ENCODE measurements at places on chromosomes 1 and 21. TPM values are rescaled to one million over a fixed set of nuclear protein-coding genes. Genes with fewer than 3 reads are reported as not detected.

Gene KRTAP19-3
- not detected for total RNA-seq

Gene RBM11
- not detected for total RNA-seq

Gene TDRD10
- not detected for total RNA-seq

Gene MSH4
- not detected for total RNA-seq

Gene CAMK2N1
- total RNA-seq = 36.9 TPM

Gene RORC
- total RNA-seq = 0.05 TPM

Gene CTTNBP2NL
- 5.3 TPM for total RNA-seq

Gene LDLRAD1
- total RNA-seq = not detected

Gene ACBD3
- 29.6 TPM for total RNA-seq

Gene SIPA1L2
- 8.3 TPM for total RNA-seq

Gene VCAM1
- total RNA-seq = 0.08 TPM

Gene CYP4A22
- not detected for total RNA-seq

Gene CELA2A
- 0.13 TPM for total RNA-seq

Gene TRIM58
- not detected for total RNA-seq
